Fibroblast of lung (primary cell): ENCODE measurements at places on chromosomes 4 and X.

DNA sequence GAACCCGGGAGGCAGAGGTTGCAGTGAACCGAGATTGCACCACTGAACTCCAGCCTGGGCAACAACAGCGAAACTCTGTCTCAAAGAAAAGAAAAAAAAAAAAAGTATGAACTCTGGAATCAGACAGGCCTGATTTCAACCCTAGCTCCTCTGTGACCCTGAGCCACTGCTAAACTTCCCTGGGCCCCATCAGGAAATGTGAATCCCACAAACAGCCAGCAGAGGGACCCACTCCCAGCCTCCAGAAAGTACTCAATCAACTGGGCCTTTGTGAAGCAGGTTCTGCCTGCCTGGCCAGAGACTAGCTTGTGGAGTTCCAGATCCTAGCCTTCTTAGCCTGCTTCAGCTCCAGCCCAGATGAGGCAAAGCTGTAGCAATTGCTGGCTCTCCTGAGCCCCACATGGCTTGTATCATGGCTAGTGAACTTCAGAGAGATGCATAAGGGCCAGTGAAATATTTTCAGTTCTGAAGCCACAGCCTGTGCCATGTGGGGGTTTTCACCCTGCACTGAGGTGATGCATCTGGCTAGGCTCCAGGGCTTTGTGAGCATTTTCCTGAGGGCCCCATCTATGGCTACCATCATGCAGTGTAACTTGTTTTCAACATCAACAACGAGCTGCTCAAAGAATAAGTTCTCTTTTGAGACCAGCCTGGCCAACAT is 7.2 kb upstream of the IDS start:
- no peak overlapping the region for H3K27ac ChIP-seq
- peak; percentile 40 for DNase-seq
- no peaks in the 10 kb centered on the region for H3K4me1 ChIP-seq
- no peak overlapping the region for H3K4me3 ChIP-seq
- no peaks in the 10 kb centered on the region for H3K36me3 ChIP-seq

DNA sequence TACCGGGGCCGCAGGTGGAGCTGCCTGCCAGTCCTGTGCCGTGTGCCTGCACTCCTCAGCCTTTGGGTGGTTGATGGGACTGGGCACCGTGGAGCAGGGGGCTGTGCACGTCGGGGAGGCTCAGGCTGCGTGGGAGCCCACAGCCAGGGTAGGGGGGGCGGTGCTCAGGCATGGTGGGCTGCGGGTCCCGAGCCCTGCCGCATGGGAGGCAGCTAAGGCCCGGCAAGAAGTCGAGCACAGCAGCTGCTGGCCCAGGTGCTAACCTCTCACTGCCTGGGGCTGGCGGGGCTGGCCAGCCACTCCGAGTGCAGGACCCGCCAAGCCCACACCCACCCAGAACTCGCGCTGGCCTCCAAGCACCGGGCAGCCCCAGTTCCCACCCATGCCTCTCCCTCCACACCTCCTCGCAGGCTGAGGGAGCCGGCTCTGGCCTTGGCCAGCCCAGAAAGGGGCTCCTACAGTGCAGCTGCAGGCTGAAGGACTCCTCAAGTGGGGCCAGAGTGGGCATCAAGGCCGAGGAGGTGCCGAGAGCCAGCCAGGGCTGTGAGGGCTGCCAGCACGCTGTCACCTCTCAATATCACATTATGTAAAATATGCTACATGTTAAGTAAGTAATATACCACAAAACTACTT is 104.1 kb downstream of the COX7B2 start:
- no peak for DNase-seq
- H3K27ac ChIP-seq, result no peak overlapping the region
- H3K4me1 ChIP-seq, result no peaks in the 10 kb centered on the region
- H3K36me3 ChIP-seq, result no peaks in the 10 kb centered on the region
- H3K27me3 ChIP-seq, result no peaks in the 10 kb centered on the region

- no peaks in the 10 kb centered on the region for H3K36me3 ChIP-seq
- DNase-seq, result no peak
These were observed 12.4 kb downstream of the PLP1 start for GRCh38 chrX:103789004-103789403.

- no peaks in the 10 kb centered on the region for H3K36me3 ChIP-seq
- peak overlapping the region; percentile 53 for H3K27ac ChIP-seq
- H3K27me3 ChIP-seq, result no peaks in the 10 kb centered on the region
- peak overlapping the region; percentile 45 for H3K4me3 ChIP-seq
These were observed 111.4 kb upstream of the TTC29 start for GRCh38 chr4:147056940-147057610.

GRCh38 chrX:19810802-19811201 is 76.6 kb downstream of the SH3KBP1 start:
- DNase-seq, result peak; percentile 88
- H3K36me3 ChIP-seq, result no peaks in the 10 kb centered on the region
- peaks cover 2% of the 10 kb centered on the region for H3K4me1 ChIP-seq

GRCh38 chr4:165810726-165811125 is 62.3 kb upstream of the TLL1 start:
- no peaks in the 10 kb centered on the region for H3K27me3 ChIP-seq
- no peak overlapping the region for H3K4me3 ChIP-seq
- H3K4me1 ChIP-seq, result no peaks in the 10 kb centered on the region
- no peaks in the 10 kb centered on the region for H3K36me3 ChIP-seq
- DNase-seq, result no peak

- no peak overlapping the region for H3K27ac ChIP-seq
- H3K4me3 ChIP-seq, result no peak overlapping the region
- DNase-seq, result peak; percentile 65
- no peaks in the 10 kb centered on the region for H3K4me1 ChIP-seq
- H3K36me3 ChIP-seq, result no peaks in the 10 kb centered on the region
These were observed 772.9 kb upstream of the SLIT2 start for GRCh38 chr4:19478791-19479190.

DNA sequence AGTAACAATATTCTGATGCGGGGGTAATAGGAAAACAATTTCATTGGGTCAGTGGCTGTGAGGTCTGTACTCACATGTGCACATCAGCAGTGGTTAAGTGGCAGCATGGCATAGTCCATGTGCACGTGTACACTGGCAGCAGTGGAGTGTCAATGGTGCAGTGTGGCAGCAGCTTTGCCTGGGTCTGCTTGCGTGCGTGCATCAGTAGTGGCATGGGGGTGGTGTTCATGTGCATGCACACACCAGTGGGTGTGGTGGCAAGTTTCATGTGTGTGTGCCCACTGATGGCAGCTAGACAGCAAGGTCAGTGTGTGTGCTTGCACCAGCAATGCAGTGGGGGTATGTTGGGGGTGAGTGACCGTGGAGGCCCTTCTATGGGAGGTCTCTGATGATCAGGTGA is 581.6 kb upstream of the KLHL4 start:
- H3K36me3 ChIP-seq, result no peaks in the 10 kb centered on the region
- no peak overlapping the region for H3K27ac ChIP-seq
- no peaks in the 10 kb centered on the region for H3K4me1 ChIP-seq
- no peaks in the 10 kb centered on the region for H3K27me3 ChIP-seq
- DNase-seq, result no peak
- no peak overlapping the region for H3K4me3 ChIP-seq

DNA sequence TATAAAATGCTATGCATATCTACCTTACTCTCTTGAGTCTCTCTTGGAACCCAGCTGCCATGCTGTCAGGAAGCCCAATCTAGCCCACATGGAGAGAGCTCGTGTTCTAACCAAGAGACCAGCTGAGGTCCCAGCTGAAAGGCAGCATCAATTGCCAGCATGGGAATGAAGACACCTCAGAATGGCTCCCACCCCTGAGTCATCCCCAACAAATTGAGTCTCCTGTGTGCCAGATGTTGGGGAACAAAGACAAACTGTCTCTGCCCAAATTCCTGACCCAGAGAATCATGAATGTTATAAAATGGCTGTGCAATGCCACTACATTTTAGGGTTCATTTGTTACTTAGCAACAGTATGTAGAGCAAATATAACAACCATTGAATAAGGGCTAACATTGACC is 105.2 kb upstream of the STX18 start:
- no peaks in the 10 kb centered on the region for H3K4me1 ChIP-seq
- DNase-seq, result no peak
- no peak overlapping the region for H3K4me3 ChIP-seq
- H3K27ac ChIP-seq, result no peak overlapping the region
- no peaks in the 10 kb centered on the region for H3K36me3 ChIP-seq
- H3K27me3 ChIP-seq, result no peaks in the 10 kb centered on the region

- DNase-seq, result no peak
- H3K27me3 ChIP-seq, result no peaks in the 10 kb centered on the region
- no peaks in the 10 kb centered on the region for H3K36me3 ChIP-seq
- H3K27ac ChIP-seq, result no peak overlapping the region
- no peak overlapping the region for H3K4me3 ChIP-seq
- no peaks in the 10 kb centered on the region for H3K4me1 ChIP-seq
These were observed 162.8 kb downstream of the GABRB1 start for GRCh38 chr4:47194036-47194737.

- no peak overlapping the region for H3K4me3 ChIP-seq
- H3K4me1 ChIP-seq, result no peaks in the 10 kb centered on the region
- H3K27me3 ChIP-seq, result no peaks in the 10 kb centered on the region
- DNase-seq, result no peak
These were observed 1417.3 kb downstream of the STIM2 start for GRCh38 chr4:28277931-28278330.

- H3K4me3 ChIP-seq, result no peak overlapping the region
- no peak overlapping the region for H3K27ac ChIP-seq
- H3K4me1 ChIP-seq, result no peaks in the 10 kb centered on the region
- H3K36me3 ChIP-seq, result peaks cover 6% of the 10 kb centered on the region
These were observed 42.8 kb downstream of the BCORL1 start for GRCh38 chrX:130025256-130025655.

- no peaks in the 10 kb centered on the region for H3K36me3 ChIP-seq
- DNase-seq, result no peak
- H3K4me1 ChIP-seq, result no peaks in the 10 kb centered on the region
- H3K4me3 ChIP-seq, result no peak overlapping the region
These were observed 32.6 kb upstream of the ZFP42 start for GRCh38 chr4:187962926-187963325.

DNA sequence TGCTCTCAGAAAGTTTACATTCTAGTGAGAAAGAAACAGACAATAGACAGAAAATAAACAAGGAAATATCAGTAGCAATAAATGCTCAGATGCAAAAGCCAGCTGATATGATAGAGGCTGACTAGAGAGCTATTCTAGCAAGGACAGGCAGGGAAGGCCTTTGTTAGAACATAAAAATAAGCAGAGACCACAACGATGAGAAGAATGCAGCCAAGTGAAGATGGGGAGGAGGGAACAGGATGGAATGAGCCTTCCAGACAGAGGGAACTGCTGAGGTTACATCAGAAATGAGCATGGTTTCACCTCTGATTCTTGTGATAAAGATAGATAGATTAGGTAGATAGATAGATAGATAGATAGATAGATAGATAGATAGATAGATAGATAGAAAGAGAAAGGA is 7.6 kb upstream of the SOWAHB start:
- H3K27me3 ChIP-seq, result no peaks in the 10 kb centered on the region
- no peak overlapping the region for H3K27ac ChIP-seq
- peak; percentile 87 for DNase-seq
- no peaks in the 10 kb centered on the region for H3K36me3 ChIP-seq
- no peaks in the 10 kb centered on the region for H3K4me1 ChIP-seq
